ENCODE measurements at places on chromosomes 1 and 21. TPM values are rescaled to one million over a fixed set of nuclear protein-coding genes. Genes with fewer than 3 reads are reported as not detected.

WDR64 gene
- total RNA-seq = not detected

DNA sequence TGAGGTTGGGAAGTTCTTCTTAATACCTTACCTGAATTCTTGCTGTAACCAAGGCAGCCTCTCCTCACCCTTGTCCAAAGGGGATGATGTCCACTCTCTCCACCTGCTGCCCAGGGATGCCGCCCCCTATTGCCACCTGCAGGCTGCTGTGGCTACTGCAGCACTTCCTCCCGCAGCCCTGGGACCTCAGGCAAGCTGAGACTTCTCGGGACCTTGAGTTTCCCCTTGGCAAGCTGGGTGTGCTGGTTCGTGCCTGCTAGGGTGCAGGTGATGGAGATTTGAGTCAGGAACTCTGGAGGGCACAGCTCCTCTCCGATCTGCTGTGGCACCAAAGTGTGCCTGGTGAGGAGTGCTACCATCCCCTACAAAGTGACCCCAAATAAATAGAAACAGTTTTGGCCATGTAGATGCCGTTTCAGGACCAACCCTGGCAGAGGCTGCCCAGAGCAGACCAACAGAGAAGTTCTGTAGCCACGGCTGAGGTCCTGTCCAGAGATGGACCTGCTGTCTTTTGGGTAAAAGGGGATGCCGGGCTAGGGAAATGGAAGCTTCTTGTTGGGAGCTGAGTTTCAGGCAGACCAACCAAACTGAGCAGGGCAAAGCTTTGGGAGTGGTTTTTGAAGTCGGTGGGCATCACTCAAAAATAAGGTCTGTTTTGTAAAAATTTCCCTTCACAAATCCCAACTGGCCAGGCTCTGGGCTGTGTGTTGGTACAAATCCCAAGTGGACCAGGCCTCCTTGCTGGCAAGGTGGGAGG lies 31.7 kb downstream of the RUNX3 start:
- DNase-seq = peak; percentile 79

DNA sequence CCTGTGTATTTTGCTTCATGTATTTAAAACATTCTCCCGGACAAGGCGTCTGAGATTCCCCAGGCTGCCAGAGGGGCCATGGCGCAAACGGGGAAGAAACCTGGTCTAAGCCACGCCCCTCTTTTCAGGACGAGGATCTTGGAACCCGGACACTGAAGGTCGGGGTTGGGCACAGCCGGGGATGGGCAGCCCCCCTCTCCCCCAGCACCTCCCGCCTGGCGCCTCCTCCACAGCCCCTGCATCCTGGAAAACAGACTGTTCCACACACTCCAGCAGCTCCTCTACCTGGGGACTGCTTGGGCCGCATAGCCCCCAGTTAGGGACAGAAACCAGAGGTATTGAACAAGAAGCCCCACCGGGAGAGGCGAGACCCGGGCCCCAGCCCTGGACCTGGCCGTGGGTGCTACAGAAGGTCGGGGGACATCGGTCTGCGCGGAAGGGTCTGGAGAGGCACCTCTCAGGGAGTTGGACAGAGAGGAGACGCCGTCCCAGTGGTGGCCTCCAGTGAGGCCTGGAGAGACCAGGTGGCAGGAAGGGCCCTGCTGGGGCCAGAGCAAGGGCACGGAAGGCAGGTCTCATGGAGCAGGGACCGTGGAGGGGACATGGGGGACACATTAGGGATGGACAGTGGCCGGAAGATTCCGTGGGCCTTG lies 5.4 kb downstream of the TP73 start:
- peak; percentile 17 for DNase-seq

DNA sequence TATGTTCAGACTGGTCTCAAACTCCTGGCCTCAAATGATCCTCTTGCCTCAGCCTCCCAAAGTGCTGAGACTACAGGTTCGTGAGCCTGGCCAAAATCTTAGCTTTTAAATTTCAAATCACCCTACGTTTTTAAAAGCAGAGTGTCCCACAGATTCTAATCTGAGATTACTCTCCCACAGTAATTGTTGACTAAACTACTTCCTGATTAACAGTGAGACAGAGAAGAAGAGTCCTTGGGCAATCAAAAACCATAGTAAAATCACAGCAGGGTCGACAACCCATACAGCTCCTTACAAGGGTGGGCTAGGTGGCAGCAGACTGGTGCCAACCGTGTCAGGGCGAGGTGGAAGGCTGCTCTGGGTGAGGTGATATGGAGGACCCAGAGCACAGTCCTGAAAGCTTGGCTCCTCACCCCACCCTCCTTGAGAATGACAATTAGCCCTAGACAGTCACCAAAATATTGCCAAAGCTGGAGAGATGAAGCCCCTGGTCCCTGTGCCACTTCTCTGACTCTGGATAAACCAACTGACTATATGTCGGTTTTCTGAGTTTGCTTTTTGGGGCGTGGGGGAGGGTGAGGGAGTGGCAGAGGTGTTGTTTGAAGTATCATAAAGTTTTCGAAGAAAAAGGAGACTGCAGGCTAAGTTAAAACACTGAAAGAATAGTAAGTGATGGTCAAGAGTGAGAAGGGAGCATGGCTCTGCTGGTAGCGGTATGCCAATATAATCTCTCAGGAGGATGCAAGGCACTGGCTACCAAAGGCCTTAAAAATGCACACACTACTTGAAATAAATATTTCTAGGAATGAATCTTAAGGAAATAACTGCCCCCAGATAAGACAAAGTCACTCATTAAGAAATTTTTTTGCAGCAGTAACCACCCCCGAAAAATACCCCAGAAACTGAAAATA lies 86.8 kb downstream of the SLC45A1 start:
- no peak for DNase-seq

GRCh38 chr1:221416142-221416541 lies 325.7 kb downstream of the DUSP10 start:
- no peak for DNase-seq

DNA sequence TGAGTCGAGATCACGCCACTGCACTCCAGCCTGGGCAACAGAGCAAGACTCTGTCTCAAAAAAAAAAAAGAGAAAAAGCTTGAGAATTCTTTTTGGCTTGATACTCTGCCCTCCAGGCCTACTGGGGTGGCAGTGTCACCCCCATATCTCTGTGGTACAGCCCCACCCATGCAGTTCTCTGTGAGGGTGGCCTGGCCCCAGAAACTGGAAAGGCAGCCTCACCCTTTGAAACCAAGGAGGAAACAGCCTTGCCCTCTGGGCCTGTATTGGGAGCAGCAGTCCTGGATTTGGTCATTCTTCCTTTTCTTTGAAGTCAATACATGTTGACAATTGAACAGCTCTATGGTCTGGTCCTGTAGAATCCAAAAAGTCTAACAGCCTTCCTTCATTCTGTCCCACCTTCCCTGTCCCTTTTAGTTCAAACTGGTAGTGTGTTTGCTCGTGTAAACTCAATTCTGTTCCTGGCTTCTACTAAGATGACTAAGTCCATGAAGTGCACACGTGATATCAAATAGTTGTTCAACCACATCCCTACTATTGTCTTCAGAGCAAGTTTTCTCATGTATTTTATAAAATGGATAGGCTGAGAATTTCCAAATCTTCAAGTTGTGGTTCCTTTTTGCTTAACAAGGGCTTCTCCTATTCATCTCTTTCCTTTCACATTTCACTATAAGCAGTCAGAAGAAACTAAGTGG lies 13.2 kb downstream of the ST7L start:
- DNase-seq = no peak

CASQ1 gene
- total RNA-seq = 0.48 TPM

DNA sequence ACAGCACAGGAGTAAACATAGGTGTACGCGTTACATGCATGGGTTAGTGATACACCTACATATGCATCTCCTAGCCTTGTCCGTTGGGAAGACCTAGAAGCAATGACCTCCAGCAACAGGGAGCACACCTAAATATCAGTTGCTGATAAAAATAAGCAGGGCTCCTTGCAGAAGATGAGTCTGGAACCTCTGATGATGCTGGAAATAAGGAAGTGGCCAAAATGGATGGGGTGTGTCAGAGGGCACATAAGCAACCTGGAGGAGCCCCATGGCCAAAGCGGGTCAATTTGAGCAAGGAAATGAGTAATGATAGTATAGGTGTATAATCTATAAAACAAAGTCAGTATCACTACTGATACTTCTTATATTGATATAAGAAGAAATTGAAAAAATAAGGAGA lies 13.7 kb downstream of the ADARB1 start:
- DNase-seq = no peak

DNA sequence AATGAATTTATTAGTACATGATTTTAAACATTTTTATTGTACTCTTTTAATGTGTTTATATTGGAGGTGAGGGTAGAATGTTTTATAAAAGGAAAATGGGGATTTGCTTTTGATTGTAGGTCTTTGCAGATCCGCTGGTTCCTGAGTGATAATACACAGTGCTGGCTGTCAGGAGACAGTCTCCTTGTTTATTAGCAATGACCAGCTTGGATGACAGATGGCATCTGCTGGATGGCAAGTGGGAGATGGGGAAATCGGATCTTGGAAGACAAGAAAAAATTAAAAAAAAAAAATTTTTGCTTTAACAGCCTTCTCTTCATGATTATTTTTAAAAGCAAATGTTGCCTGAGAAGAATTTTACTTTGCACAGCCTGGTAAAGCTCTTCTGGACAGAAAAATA lies 4.4 kb upstream of the PHTF1 start:
- no peak for DNase-seq

GRCh38 chr1:179327679-179328078 lies 34.1 kb downstream of the SOAT1 start:
- no peak for DNase-seq

DNA sequence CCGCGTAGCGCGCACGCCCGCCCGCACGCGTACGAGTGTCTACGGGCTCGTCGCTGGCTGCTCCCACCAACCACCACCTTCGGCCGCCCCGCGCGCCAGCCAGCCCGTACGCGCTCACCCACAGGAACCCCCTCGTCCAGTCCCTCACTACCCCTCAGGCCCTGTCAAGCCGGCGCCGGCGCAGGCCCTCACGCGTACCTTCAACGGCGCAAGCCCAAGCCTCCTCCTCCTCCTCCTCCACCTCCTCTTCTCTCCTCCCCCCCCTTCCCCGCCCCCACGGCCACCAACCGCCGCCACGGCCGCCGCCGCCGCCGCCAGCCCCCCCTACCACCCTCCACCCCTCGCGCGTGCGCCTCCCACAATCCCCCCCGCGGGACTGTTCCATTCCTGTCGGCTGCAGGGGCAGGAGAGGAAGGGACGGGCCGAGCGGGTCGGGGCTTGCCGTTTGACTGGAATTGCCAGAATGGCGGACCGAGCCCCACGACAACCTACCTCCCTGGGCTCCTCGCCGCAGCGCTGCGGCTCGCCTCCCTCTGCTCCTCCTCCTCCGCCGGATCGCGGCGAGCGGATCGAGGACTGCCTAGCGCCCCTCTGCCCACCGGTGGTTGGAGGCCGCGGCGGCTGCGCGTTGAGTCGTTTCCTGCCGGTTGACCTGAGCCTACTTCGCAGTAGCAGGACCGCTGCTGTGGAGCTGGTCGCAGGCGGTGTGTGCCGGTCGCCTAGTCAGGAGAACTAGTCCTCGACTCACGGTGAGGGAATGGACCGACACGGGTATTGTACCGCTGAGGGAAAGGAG lies at the start of gene ASH1L:
TSS of gene ASH1L (minus strand) at position 223 of the 796 bp plus-strand sequence. CDS start 41,284 bp downstream, outside the sequence.
- peak; percentile 92 for DNase-seq

DNA sequence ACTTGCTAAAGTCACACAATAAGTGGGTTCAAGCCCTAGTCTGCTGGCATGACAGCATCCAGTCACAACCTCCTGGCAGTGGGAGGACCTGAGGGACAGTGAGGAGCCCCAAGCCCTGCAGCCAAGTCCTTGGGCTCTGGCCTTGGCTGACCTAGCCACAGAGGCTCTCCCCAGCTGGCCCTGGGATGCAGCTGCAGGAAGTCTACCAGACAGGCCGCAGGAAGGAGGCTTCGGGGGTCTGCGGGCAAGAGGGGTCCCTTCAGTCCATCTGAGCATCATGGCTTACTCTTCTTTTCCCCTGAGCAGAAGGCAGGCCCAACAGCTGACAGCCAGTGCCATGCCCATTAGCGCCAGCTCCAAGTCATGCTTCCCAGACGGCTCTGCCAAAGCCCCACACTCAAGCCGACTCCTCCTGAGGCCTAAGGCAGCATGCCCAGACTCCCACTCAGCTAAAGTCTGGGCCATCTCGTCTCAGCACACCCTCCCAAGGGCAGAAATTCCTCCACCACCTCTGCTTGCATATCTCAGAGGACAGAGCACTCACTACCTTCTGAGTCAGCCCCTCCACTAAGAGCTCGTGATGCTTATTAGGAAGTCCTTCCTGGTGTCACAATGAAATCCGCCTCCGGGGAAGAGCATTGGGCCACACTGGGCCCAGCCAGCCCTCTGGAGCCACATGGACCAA lies 20.1 kb downstream of the SLC1A7 start:
- DNase-seq = no peak

SERPINC1 gene
- 1.0 TPM for total RNA-seq

DNA sequence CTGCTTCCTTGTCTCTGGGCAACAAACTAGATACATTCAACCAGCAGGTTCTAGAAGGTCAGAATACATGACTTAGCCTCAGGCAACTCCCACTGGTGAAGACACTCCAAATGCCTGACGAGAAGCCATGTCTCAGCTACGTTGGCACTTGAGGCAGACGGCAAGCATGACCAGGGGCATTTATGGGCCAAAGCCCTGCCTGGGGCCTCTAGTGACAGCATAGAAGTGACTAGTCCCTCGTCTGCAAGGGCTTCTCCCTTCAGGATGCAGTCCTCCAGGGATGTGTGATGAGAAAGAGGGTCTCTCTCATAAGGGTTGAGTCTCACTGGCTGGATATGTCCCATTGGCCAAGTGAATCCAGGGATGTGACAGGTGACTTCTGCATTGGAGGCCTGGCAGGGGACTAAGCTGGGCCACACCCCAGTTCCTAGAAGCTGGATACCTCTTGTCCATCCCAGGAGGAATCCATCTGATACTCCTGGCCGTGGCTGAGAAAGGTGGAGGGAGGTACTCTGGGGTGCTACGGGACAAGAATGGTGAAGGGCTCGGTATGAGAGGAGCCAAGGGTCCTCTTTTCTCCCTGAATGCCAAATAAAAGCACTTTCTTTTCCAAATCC lies 148.6 kb upstream of the HMGB4 start:
- no peak for DNase-seq

DNA sequence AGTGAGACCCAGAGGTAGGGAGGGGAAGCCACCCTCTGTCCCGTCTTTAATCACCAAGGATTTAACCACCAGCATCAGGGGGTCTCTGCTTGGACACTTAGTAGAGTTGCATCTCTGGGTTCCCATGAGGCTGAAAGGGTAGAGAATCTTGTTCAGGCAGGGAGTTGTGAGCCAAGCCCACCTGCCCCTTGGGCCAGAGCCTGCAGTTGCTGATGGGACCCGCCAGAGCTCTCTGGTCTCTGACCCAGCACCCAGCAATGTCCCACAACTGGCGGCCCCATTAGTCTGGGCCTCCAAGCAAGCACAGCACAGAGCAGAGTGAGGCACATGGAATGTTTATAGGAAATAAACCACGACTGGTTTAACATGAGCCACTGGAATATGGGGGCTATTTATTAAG lies 166.3 kb downstream of the TRIM33 start:
- no peak for DNase-seq

GRCh38 chr1:62321446-62321845 lies 2.2 kb upstream of the KANK4 start:
- no peak for DNase-seq

GRCh38 chr1:29211086-29212030 lies 19.4 kb downstream of the MECR start:
- DNase-seq = no peak
